Fibroblast of mammary gland (primary cell): ENCODE measurements at places on chromosomes 2 and 18.

- no peak for DNase-seq
These were observed 42.4 kb downstream of the KLHL29 start for GRCh38 chr2:23427350-23427749.

DNA sequence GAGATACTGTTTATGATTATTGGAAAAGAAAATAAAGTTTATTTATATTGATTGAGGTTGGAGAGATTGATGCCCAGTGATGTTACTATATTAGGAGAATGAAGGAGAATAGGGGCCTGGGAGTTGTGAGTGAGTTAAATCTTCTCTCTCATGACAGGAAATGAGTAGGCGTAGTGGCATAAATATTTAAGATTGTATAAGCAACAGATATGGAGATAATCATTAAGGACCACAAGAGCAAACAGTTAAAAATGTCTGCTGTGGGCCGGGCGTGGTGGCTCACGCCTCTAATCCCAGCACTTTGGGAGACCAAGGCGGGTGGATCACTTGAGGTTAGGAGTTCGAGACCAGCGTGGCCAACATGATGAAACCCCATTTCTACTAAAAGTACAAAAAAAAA, 62.7 kb downstream of the PTRHD1 start:
- no peak for DNase-seq

GRCh38 chr2:102975996-102976975, 214.5 kb downstream of the TMEM182 start:
- DNase-seq = peak; percentile 8

GRCh38 chr2:69031466-69031865, 18.5 kb downstream of the ANTXR1 start:
- DNase-seq = no peak

GRCh38 chr2:127535422-127535901, at the start of gene MYO7B:
MYO7B (plus strand) TSS chr2:127535683; CDS start chr2:127559723, 24,040 bp downstream.
- DNase-seq = no peak

GRCh38 chr2:46338674-46339073, 41.5 kb downstream of the EPAS1 start:
- DNase-seq = no peak

- no peak for DNase-seq
These were observed 27.7 kb downstream of the NFATC1 start for GRCh38 chr18:79423211-79424007.

DNA sequence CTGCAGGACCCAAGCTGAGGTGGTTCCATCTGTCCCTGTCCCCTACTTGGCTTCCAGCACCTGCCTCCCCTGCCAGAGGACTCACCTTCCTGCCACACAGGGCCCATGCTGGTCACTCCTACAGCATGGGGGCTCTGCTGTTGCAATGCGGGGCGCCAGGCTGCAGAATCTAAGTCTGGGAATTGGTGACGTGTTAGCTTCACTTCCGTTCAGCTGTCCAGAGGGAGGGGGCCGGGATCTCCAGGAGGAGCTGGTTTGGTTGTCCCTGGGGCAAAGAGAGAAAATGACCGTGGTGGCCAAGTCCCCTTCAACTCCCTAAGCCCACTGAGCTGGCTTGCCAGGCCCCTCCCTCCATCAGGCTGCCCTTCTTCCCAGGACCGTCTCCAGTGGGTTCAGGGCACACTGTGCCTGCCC, 69.5 kb downstream of the IL1R2 start:
- DNase-seq = no peak

- DNase-seq = peak; percentile 93
These were observed 98.7 kb downstream of the COL6A3 start for GRCh38 chr2:237315170-237315828.

DNA sequence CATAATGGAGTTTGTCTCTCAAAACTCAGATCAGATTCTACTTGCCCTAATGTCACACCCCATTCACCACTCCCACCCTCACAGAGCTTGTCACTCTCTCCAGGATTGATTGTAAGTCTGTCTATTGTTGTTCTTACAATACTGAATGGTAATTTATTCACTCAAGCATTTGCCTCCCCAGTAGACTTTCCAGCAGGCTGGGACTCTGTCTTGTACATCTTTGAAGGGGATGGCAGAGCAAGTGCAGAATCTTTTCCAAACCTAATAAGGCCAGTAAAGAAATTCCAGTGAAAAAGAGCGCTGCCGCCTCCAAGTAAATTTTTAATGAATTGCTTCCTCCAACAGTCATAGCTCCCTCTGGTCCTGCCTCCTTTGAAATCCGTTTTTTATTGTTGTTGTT, 56.9 kb downstream of the RBM43 start:
- DNase-seq = no peak

GRCh38 chr2:219112651-219113338, 47.8 kb downstream of the NHEJ1 start:
- no peak for DNase-seq

DNA sequence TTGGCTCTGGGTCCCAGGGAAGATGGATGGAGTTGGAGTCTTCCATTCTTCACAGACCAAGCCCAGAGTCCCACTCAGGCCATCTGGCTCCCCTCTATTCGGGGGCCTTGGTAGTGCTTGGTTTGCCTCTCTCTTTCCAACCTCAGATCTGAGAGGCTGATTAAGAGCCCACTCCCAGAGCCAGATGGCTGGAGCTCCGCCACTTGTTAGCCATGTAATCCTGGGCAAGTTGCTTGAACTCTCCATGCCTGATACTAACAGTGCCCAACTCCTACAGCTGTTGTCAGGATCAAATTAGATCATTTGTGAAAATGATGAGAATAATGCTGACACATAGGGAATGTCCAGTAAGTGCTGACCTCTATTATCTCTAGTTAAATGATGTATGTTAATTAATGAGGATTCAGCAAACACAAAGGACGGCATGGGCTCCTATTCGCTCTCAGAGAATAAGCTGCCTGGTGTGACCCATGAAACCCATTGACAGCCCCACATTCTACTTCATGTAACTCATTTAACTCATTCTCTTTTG, 46.6 kb upstream of the SLC14A1 start:
- no peak for DNase-seq

GRCh38 chr2:70966681-70967080, 11.7 kb upstream of the ANKRD53 start:
- DNase-seq = no peak

DNA sequence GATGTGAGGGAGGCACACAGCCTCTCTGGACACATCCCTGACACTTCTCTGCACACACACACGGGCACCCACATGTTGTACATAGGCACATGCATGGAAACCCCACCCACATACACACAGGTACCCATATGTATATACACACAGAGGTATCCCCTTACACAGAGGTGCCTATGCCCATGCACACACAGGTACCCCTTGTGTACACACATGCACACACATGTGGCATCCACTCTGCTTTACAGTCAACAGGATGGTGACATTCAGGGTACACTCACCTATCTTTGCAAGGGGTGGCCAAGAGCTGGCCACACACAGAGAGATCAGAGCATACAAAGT, 59.5 kb downstream of the FAM168B start:
- DNase-seq = no peak

GRCh38 chr2:197604117-197604860, 71.1 kb downstream of the RFTN2 start:
- DNase-seq = no peak

DNA sequence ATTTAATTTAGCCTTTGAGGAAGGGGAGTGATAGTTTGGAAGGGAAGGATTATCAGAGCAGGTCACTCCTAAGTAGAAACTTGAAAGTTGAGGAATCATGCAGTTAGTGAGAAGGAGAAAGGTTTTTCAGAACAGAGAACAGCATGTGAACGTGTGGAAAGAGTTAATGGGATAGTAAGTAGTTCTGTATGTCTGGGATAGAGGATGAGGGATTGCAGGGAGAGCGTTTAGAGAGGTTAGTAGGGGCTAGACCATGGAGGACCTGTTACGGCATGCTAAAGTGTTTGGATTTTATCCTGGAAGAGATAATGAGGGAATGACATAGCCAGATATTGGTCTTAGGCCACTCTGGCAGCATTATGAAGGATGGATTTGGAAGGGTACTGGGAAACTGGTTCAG, 1.8 kb downstream of the ZNF512 start:
- no peak for DNase-seq

DNA sequence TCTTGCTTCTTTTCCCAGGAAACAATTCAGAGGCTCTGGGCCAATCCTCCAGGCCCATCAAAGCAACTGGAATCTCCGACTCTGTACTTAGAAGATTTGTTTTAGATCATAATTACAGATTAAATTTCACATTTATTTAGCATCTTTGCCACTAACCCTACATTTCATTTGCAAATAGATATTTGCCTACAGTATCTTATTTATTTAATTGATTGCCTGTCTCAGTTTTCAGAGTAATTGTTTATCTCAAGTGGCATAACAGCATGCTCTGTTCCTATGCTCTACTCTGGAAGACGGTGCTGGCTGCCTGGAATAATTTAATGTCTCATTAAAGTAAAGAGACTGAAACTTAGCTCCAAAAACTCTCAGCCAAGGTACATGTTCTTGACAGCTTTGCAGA, 213.4 kb downstream of the HNMT start:
- DNase-seq = no peak

- peak; percentile 24 for DNase-seq
These were observed 258.3 kb downstream of the SETBP1 start for GRCh38 chr18:44938720-44939665.

DNA sequence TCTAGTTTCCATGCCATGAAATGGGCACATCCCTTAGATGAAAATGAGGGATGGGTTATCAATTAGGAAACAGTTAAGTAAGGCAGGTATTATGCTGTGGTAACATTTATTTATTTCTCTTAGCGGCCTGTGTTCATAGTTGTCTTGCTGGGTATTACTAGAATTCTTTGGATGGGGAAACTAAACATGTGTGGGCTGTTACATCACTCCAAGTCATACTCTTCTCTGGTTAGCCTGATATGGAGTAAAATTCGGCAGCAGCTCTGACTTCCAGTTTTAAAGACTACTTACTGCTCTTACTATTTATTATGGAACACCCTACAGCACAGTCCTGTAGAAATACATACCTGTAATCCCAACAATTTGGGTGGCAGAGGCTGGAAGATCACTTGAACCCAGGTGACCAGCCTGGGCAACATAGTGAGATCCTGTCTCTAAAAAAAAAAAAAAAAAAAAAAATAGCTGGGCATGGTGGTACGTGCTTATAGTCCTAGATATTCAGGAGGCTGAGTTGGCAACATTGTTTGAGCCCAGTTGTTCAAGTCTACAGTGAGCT, 33.1 kb upstream of the RASGRP3 start:
- DNase-seq = peak; percentile 63

DNA sequence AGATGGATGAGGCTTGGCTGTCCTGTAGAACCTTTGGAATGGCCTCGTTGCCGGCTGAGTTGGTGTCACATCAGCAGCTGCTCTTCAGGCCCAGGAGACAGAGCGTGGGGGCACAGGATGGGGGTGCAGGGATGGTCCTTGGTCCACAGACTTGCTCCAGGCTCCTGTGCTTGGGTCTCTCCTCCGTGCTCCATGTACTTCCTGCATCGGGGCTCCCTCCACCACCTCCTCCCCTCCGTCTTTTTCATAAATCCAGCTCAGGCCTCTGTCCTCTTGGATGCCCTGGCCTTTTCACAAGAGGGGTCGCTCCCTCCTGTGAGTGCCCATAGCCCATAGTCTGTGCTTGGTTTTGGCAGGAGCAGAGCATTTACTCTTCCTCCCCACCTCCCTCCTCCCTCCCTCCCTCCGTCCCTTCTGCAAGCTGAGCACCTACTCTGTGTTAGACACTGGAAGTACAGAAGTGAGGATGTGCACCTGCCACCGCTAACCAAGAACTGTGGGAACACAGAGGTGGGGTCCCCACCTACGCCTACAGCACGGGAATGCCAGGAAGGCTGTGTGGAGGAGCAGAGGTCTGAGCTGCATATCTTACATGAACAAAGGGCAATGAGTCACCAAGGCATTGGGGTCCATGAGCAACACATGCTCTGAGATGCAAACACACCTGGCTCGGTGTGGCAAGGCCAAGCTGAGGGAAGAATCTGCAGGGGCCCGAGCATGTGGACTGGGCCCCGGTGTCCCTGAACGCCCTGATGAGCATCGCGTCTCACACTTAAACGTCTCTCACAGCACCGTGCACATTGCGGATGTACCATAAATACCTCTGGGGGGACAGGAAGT, 458.7 kb upstream of the HS6ST1 start:
- no peak for DNase-seq

DNA sequence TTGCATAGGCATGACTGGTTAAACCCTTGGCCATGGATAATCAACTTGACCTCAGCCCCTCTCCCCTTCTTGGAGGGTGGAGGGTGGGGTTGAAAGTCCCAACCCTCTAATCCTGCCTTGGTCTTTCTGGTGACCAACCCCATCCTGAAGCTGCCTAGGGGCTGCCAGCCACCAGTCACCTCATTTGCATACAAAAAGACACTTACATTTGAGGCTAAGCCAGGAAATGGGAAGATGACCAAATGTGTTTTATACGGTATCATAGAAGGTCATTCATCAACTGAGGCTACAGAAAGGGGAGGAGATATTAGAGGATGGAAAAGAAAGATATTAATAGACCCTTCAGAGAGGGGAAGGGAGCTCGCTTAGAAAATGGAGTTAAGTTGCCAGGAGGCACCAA, 96.8 kb downstream of the NCK2 start:
- DNase-seq = no peak

GRCh38 chr2:207506426-207506825, 23.3 kb upstream of the CREB1 start:
- DNase-seq = no peak

- no peak for DNase-seq
These were observed 69.0 kb downstream of the RAB3GAP1 start for GRCh38 chr2:135121016-135121657.

- no peak for DNase-seq
These were observed 361.8 kb upstream of the PIK3C3 start for GRCh38 chr18:41593171-41593675.

DNA sequence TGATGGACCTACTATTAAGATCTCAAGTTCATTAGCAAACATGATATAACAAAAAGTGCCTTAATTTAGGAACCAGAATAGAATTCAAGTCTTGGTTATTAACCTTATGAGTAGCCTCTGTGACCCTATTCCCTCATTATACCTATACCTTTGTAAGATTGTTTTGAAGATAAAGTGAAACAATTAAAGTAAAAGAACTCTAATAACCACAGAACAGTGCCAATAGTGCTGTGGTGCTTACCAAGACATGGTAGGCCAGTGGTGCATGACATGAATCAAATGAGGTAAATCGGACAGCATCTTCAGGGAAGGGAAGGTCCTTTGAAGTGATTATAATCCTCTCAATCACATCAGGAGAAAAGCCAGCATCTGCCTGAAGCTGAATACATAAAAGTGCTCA, 36.4 kb downstream of the METTL4 start:
- DNase-seq = no peak

DNA sequence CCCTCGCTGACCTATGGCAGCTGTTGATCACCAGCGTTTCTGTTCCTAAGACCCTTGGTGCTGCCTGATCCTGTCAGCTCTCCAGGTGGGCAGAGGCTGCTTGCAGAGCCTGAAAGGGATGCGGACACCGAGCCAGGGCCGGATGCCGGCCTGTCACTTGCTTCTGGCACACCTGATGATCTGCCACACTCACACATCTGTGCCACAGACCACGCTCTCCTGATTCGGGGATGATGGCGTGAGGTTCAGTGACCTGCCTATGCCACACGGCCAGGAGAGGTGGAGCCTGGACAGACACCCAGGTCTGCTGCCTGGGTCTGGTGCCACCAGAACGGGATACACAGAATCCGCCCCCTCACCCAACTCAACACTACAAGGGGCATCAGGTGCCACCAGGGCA, 129.4 kb upstream of the GLI2 start:
- no peak for DNase-seq
